HS-27A (cell line): ENCODE measurements at places on chromosomes 2 and 18.

GRCh38 chr18:59093668-59094067, 46.0 kb upstream of the SEC11C start:
- no peak for DNase-seq

DNA sequence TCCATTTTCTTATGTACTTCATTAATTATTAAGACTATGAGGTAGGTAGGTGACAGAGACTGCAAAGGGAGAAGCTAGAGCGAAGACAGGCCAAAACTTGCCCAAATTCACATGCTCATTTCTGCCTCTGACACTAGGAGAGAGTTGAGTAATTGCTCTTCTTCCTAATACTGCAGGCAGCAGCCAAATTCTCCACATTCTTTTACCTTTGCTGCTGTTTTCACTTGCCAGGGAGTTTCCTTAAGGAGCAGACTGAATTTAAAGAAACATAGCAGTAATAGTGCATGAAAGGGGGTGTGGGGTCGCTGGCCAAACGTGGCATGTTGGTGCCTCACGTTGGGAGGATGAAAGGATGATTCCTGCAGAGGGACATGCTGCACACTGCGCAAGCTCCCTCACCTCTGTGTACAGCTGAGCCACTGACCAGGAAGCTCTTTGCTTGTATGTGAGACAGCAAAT, 12.3 kb downstream of the CRIM1 start:
- DNase-seq = no peak

GRCh38 chr2:16615687-16616615, 49.7 kb downstream of the CYRIA start:
- DNase-seq = no peak

DNA sequence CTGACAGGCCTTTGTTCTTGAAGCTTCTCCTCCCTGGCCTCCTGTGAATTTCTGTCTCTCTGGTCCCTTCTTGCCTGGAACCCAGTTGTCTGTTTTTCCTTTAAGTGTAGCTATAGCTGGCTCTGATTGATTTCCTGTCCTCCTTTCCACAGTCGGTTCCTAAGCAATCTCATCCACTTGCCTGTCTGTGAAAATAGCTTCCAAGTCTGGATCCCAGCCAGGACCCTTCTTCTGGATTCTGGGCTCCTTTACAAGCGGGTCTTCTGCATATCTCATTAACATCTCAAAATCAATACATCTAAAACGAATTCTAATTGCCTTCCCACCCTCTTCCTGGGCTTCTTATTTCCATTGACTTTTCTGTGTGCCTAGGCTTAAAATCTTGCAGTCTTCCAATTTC, 124.9 kb downstream of the DAW1 start:
- no peak for DNase-seq

DNA sequence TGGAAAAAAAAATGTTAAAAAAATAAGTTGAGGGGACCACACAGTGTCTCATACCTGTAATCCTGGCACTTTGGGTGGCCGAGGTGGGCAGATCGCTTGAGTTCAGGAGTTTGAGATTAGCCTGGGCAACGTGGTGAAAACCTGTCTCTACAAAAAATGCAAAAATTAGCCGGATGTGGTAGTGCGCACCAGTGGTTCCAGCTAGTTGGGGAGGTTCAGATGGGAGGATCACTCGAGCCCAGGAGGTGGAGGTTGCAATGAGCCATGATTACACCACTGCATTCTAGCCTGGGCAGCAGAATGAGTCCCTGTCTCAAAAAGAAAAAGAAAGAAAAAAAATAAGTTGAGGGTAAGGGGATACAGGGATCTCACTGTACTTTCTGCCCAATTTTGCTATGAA, 6.1 kb upstream of the KYNU start:
- no peak for DNase-seq

GRCh38 chr2:192559587-192559986, 364.9 kb upstream of the TMEFF2 start:
- DNase-seq = no peak

- DNase-seq = no peak
These were observed 35.8 kb downstream of the FOSL2 start for GRCh38 chr2:28428486-28428885.

DNA sequence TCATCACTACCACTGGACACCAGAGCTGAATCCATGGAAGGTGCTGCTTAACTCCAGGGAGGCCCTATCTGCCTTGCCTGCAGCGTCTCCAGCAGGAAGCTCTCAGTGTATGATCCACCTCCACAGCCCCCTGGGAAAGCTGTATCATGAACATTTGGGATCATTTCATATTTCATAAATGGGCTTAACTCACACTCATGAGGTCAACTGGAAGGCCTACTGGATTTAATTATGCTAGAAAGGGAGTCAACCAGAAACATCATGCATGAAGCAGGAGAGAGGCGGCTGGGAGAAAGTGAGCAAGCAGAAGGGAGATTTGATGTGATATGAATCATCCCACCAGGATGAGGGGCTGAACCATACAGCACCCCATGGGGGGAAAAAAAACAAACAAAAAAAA, 537.7 kb downstream of the TNS1 start:
- DNase-seq = no peak

GRCh38 chr18:77098029-77098428, 34.6 kb downstream of the MBP start:
- DNase-seq = no peak

- peak; percentile 36 for DNase-seq
These were observed 389.8 kb downstream of the FIGN start for GRCh38 chr2:163345795-163346573.

DNA sequence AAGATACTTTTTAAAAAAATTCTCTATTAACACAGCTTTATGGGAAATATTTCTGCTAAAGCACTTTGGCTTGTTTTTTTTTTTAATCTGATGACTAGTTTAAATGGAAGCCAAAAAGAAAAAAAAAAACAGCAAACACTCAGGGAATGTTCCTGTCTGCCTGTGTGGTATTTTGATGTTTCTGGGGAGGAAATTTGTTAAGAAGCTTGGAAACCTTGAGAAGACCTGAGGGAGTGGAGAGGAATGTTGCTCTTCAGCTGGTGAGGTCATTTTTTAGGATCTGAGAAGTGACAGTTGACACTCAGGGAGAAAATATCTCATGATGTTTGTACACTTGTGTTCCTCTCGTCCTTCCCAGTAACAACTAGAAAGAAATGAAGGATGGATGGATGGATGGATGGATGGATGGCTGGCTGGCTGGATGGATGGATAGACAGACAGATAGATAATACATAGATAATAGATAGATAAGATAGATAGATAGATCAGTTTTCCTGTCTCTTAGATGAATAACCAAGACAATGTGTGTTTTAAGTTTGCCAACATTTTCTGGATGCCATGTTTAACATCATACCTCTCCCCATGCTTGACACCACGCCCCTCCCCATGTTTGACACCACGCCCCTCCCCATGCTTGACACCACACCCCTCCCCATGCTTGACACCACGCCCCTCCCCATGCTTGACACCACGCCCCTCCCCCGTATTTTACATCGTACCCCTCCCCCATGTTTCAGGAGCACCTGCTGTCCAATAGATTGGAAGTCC, 84.8 kb downstream of the CTIF start:
- no peak for DNase-seq

DNA sequence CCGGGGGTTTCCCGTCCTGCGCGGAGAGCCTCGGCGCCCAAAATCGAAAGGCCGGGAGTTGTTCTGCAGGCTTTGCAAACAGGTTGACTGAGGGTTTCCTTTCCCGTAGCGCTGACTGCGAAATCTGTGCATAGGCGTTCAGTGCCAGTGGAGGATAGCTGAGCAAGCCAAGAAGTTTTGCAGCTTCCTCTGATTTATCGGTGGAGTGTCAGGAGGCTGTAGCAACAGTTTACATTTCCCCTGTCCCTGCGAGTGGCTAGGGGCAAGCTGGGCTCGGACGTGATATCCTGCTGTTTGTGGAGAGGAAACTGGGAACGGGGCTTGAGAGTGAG, 694 bp downstream of the THSD7B start:
- no peak for DNase-seq

- DNase-seq = no peak
These were observed 172.9 kb upstream of the KLHL29 start for GRCh38 chr2:23211987-23212583.

GRCh38 chr18:27520401-27520800, 335.3 kb upstream of the CHST9 start:
- DNase-seq = no peak

GRCh38 chr18:62486290-62486964, 36.4 kb upstream of the ZCCHC2 start:
- DNase-seq = no peak

- DNase-seq = no peak
These were observed 75.7 kb downstream of the TTC21B start for GRCh38 chr2:165877565-165878550.

DNA sequence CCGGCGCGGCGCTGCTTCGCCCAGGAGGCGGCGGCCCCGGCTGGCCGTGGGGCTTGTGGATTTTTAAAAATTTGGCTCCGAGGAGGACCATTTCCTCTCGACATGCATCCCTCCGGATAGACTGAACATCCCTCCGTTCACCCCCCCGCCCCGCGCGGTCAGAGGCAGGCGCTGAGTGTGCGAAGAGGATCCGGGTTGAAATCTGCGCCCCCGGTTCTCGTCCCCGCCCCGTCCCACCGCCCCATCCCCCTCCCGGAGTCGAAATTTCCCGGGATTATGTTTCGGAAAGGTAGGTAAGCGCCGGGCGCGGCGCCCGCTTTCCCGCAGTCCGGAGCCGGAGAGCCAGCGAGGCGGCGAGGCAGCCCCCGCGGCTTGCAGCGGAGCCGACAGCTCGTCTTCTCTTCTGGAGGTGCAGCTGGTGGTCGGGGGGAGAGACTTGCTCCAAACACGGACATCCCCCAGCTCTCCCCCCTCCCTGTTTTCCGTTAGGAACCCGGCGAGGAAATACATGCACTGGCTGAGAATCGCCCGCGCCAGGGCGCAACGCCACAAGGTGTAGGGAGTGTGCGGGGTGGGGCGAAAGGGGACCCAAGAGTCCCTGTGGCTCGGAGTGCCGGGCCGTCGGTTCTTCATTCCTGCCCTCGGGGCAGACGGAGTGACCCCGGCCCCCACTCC, at the start of gene PRKCE:
Gene PRKCE (plus strand): TSS at position 261 of the 675 bp plus-strand sequence.
- no peak for DNase-seq

DNA sequence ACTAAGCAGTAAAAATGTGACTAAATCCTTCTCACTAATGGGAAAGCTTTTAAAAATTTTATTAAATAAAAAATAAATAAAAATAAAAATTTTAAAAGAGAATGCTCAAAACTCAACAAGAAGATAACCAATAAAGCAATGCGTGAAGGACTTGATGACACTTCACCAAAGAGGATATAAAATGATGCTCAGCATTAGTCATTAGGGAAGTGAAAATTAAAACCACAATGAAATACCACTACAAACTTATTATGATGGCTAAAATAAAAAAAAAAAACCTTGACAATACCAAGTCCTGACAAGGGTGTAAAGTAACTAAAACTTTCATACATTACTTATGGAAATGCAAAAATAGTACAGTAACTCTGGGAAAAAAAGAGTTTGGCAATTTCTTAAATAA, 3.3 kb upstream of the WDR75 start:
- DNase-seq = no peak

DNA sequence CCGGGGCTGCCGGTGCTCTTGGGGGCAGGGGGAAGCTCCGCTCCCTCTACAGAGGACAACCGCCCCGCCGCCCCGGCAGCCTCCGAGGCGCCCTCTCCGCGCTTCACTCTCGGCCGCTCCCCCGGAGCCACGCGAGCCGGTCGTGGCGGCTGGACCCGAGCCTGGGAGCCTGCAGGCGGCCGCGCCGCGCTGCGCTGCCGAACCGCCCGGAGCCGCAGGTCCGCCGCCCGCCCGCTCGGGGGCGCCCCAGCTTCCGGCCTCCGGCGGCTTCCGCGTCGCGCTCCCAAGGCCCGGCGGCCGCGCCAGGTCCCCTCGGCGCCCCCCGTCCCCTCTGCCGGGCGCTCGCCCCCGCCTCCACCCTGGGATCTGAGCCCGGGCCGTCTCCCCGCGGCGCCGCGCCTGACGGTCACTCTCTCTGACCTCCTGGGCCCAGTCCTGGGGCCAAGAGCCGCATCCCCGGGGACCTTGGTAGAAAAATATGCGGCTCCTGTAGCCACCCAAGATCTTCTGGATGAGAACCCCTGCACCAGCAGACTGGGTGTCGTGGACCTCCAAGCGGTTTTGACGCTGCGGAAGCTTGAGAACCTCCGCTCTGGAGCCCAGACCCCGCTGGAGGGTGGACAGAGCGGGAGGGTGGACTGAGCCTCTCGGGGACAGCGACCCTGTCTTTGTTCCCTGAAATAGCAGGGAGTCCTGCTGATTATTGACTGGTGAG, 44.3 kb downstream of the SERTAD2 start:
- no peak for DNase-seq

DNA sequence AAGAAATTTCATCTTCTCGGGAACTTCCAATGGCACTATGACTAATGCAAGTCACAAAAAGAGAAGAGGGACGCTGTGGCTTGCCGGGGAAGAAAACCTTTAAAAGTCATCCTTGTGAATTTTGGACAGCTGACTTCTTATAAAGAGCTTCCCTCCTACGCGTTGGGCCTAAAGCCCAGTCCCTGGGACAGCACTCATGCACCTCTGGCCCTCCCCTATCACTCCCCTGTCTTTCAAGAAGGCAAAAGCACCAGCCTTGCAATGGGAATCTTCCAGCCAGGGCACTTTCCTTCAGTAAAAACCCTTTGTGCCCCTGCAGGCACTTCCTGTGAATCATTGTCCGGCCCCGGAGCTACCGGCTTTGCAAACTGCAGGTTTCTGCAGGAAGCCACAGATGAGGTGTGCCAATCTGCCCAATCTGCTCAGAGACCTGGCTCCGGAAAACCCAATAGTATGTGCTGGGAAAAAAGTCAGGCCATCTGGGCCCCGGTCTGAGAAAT, 7.1 kb downstream of the MREG start:
- no peak for DNase-seq

- no peak for DNase-seq
These were observed 748 bp downstream of the FMNL2 start for GRCh38 chr2:152335726-152336118.

- no peak for DNase-seq
These were observed 130.7 kb downstream of the SOCS6 start for GRCh38 chr18:70419526-70419925.

DNA sequence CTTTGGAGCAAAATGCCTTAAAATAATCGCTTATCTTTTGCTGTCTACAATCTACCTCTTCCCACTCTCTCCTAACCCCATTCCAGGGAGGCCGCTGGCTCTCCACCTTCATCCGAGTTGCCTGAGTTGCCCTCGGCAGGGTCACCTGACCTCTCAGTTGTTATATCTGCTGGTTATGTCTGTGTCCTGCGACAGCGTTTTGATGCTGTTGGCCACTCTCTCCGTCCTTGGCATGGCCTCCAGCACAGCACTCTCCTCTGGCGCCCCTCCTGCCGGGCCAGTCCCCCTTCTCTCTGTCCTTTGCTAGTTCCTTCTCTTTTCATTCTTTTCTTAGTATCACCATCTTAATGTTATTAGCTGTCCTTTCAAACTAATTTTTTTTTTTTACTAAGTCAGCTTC, 41.6 kb downstream of the TRAF3IP1 start:
- DNase-seq = no peak
